Ammon's horn (tissue), 1 donor: ENCODE measurements at places on chromosomes 1 and 21.

- DNase-seq = no peak
Observed at GRCh38 chr1:234584926-234585325, 25.1 kb downstream of the IRF2BP2 start.

- no peak for DNase-seq
Observed at GRCh38 chr1:22824466-22824865, 113.8 kb downstream of the EPHB2 start.

DNA sequence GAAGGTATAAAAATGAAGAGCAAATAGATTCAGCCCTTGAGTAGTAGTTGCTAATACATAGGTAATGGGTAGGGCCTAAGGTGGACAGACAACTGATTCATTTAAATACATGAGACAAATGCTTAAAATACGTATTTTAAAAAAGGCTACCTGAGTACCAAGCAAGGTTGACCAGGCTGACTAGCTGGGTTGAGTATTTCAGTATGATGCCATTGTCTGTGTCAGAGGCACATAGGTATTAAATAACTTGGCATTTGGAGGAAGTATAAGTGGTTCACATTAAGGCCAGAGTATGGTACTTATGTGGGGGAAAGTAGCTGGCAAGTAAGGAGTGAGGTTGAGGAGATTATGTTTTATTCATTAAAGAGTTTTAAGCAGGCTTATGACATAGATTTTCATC, 19.4 kb downstream of the NEK7 start:
- no peak for DNase-seq

DNA sequence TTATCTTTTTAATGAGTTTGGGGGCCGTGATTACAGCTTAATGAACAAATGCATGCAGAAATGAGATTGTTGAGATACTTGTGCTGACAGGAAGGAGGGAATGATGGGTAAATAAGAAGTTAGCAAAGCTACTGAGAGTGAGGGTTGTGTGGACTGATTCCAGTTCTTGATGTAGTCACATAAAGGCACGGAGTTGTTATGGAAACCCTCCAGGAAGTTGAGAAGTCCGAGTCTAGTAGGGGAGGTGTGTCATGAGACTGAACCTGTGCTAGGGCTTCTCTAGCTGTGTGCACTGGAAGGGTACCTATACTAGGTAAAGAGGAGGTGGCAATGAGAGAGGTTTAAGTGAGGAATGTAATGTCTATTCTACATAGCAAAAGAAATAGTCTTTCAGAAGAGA, 475.7 kb downstream of the USP25 start:
- no peak for DNase-seq

DNA sequence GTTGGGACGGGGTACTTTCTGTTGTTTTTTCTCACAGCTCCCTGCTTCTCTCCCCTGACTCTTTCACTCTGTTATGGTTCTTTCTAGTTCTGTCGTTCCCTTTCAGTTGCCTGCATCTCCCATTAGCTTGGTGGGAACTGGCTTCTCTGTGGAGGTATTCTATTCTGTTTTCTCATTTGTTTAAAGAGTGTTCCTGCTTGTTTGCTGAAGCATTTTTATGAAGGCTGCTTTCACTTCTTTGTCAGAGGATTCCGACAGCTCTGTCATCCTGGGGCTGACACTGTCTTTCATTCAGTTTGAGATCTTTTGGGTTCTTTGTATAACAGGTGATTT, 96.0 kb upstream of the COL6A1 start:
- no peak for DNase-seq

- no peak for DNase-seq
Observed at GRCh38 chr1:3611170-3612019, at the start of gene MEGF6. Gene MEGF6, minus strand, starts transcription at chr1:3611508. Its CDS starts 240 bp downstream, at chr1:3611268.

GRCh38 chr1:2927393-2928360, 93.6 kb upstream of the ACTRT2 start:
- peak; percentile 23 for DNase-seq

GRCh38 chr1:178986204-178986603, 39.5 kb upstream of the FAM20B start:
- DNase-seq = no peak

GRCh38 chr1:88800382-88801051, 90.8 kb downstream of the GTF2B start:
- DNase-seq = peak; percentile 19

- peak; percentile 19 for DNase-seq
Observed at GRCh38 chr1:101081496-101082488, 56.2 kb upstream of the DPH5 start.

DNA sequence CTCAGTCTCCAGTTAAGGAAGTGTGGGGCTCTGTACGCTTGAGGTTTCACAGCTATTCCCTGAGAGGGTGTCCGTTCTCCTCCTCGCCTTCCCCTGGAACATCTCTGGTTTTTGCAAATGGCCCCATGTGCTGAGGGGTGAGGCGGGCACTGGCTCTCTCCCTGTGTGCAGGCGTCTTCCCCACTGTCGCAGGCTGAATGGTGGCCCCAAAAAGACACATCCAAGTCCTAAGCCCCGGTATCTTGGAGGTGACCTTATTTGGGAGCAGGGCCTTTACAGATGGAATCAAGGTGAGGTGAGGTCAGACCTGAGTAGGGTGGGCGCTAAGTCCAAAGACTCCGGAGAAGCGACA, 98.0 kb upstream of the TMPRSS2 start:
- DNase-seq = no peak

DNA sequence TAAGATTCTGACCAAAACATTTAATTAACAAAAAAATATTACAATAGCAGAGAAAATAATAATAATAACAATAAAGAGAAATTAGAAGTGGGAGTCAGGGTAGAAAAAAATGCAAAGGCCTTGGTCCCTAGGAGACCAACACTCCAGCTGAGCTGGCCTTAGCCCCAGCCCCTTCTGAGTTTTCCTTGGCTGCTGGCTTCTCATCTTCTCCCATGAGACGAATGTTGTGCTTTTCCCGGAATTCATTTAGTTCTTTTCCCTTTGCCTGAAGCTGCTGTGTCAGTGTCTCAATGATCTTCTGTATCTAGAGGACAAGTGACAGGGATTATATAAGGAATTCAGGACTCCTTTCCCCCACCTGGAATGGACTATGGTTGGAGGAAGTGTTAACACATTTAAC, 2.4 kb downstream of the KLHDC9 start:
- no peak for DNase-seq

DNA sequence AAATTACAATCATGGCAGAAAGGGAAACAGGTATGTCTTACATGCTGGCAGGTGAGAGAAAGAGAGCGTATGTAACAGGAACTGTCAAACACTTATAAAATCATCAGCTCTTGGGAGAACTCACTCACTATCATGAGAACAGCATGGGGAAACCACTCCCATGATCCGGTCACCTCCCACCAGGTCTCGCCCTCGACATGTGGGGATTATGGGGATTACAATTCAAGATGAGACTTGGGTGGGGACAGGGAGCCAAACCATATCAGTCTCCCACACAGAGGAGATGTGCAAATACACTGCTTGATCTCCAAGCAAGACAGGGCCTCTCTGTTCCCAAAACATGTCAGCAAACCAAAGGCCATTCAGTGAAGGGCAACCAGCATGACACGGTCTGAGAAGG, 27.4 kb downstream of the LMX1A start:
- no peak for DNase-seq

- DNase-seq = peak; percentile 66
Observed at GRCh38 chr1:17494114-17494729, 45.3 kb upstream of the ARHGEF10L start.

DNA sequence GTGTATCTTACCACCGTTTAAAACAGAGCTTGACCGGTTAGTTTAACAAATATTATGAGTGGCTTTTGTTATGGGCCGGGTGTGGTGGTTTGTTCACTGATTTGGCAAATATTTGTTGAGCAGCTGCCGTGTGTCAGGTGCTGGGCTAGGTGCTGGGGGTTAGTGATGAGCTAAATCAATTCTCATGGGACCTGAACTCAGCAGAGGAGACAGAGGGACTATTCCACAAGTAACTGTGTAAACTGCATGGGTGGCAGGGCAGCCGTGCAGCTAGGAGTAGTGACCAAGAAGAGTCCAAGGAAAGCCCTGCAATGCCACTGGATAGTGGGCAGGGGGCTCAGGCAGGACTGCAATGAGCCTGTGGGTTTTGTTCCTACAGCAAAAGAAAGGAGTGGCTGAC, 11.2 kb upstream of the C2CD2 start:
- no peak for DNase-seq

DNA sequence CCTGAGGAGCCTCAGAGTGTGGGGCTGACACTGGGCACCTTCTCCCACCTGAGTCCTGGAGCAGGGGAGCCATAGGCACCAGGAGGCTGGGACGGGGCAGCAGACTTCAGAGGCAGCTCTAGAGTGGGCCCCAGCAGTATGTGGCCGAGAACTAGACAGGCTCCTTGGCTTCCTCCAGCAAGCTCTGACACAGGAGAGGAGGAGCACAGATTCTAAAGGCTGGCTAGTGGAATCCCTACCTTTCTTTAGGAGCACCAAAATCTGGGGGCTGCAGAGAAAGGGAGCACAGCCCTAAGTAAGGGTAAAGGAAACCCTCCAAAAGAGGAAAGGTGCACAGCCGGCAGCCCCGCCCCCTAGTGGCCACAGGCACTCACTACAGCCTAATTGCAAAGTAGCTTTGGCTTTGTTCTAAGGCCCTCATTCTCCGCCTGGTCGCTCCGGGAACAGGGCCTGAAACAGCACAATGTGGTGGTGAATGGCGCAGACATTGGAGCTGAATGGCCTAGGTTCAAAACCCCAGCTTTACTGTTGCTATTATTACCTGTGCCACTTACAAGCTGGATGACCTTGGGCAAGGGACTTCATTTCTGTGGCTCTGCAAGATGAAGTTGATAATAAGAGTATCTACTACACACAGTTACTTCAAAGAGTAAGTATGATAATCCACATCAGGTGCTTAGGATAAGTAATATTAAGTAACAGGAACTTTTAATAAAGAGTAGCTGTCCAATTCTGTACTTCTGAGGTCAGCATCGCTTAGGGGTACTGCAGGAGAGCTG, 8.8 kb upstream of the GUCA2A start:
- peak; percentile 73 for DNase-seq

DNA sequence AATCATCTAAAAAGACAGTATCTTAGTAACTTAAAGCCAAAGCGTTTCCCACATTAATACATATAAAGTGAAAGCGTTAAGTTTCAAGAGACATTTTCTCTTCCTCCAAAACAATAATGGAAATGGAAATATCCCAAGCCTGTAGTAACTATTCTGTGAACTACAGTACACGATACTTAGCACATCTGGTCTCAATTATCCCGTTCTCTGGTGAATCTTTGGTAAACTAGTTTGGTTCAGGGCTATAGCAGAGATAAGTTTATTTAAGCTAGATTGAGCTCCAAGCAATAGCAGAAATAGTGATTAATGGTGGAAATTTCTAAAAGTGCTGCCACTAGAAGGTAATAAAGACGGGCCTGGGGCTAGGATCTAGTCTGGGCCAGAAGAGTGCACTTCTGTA, 55.2 kb downstream of the PCNX2 start:
- DNase-seq = no peak

GRCh38 chr1:27643600-27644368, 8.8 kb upstream of the FGR start:
- no peak for DNase-seq

DNA sequence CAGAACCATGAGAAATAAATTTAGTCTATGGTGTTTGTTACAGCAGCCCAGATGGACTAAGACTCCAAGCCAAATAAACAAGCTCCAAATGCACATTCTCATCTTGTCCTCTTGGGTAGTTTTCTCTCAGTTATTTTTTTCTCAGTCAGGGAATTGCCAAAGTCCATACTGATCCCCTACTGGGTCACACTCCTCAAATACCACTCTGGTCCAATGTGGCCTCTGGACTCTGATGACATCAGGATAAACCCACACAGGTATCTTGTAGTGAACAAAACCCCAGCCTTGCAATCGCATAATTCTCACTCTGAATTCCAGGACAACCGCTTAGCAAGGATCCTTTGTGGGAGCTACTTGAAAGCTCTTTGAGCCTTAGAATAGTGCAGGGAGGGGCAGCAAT, 248.4 kb upstream of the JUN start:
- DNase-seq = no peak

GRCh38 chr21:42991992-42992740, 17.8 kb downstream of the PKNOX1 start:
- DNase-seq = no peak

DNA sequence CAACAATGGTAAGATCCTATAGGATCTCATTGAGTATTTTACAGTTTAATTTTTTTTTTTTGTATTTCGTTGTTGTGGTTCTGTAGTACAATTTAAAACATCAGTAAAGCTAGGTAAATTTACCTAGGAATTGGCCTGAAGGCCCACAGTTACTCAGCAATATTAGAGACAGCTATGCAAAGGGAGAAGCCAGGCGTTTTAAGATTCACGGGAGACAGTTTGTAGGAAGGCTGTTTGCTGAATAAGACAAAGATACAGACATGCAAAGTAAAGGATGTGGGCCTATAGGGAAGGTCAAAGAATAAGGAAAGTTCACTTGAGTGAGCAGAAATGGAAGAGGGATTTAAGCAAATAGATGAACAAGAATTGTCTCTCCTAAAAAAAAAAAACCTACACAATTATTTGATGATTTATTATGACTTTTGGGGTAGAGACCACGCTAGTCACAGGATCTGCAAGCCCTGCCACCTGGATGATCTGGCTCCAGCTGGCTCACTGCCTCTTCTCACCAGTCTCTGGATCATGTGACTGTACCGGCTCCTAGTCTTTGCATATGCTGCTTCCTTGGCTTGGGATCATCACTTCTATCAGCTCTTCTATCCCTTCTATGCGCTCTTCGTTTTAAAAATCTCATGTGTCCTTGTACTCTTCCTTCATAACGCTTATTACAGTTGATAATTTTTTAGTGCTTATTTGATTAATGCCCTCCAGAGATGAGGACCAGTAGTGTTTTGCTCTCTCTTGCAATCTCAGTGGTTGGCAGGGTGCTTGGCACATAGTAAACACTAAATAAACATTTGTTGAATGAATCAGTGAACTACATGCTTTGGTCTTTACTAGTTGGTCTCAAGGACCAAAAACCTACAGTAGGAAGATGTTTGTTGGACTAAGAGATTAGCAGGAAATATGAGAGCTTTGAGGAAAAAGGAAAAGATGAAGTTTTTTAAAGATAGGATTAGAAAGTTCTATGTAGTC, 14.1 kb downstream of the DYRK1A start:
- DNase-seq = no peak

- DNase-seq = no peak
Observed at GRCh38 chr21:31395791-31396190, 51.7 kb upstream of the TIAM1 start.

- DNase-seq = no peak
Observed at GRCh38 chr1:71899881-71900280, 382.5 kb downstream of the NEGR1 start.

DNA sequence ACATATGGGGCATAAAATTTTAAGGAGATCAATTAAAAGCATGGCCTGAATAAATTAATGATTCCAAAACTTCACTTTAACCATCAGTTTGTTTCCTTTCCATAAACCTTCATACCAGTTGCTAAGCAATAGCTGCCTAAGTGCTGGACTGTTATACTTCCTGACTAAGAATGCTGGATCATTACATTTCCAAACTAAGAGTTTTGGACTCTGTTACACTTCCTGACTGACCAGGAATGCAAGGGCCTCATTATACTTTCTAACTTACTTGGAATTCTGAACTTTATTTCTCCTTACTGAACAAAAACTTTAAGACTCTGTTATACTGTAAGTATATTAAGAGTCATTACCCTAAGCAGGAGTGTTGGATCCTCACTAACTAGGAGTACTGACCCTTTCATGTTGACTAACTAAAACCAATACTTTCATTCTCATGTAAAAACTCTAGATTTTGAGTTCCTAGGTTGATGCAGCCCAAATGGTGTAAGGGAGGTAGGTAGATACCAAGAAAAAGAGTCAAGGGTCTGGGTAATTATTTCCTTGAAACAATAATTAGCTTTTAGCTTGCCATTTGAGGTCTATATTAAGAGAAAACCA, 118.2 kb downstream of the FAF1 start:
- no peak for DNase-seq
